SJSA1 (cell line): ENCODE measurements at places on chromosomes 5 and 9. TPM values are rescaled to one million over a fixed set of nuclear protein-coding genes. Genes with fewer than 3 reads are reported as not detected.
A peak's percentile ranks its signal among the peaks of the same experiment; 100 is the strongest.

Gene SMC2
- total RNA-seq: 42.5 and 43.3 TPM in 2 replicates

- H3K27me3 ChIP-seq: no peaks in the 10 kb centered on the region
- H3K4me3 ChIP-seq: no peak overlapping the region
- H3K36me3 ChIP-seq: no peaks in the 10 kb centered on the region
- no peak for DNase-seq
- H3K4me1 ChIP-seq: no peaks in the 10 kb centered on the region
- no peak overlapping the region for H3K27ac ChIP-seq
These were observed 699.0 kb downstream of the MAT2B start for GRCh38 chr5:164204338-164204946.

Gene ITGA1
- 27.4 and 27.5 TPM in 2 replicates for total RNA-seq

DNA sequence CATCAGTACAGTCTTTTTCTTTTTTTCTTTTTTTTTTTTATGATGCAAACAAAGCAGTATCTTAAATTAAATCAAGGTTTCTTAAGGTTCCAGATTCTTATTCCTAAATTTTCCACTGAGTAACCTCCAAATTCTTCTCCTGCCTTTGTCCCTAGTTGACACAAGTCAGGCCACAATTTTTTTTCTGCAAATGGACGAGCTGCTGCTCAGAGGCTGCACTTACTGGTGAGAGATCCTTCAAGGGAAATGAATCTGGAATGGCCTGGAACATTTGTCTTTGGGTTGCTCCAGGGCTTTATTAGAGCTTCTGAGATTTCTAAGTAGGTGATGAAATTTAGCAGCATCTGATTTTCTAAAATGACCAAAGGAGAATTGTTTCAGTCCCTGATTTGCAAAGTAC lies 39.3 kb downstream of the PIK3R1 start:
- H3K27ac ChIP-seq: no peak overlapping the region
- peaks cover 18% of the 10 kb centered on the region for H3K4me1 ChIP-seq
- no peaks in the 10 kb centered on the region for H3K27me3 ChIP-seq
- DNase-seq: no peak
- H3K4me3 ChIP-seq: no peak overlapping the region

Gene TERT
- 4.0 and 5.0 TPM in 2 replicates for total RNA-seq

GRCh38 chr5:139226131-139226530 lies 28.0 kb upstream of the SIL1 start:
- no peaks in the 10 kb centered on the region for H3K4me1 ChIP-seq
- H3K36me3 ChIP-seq: no peaks in the 10 kb centered on the region
- H3K27ac ChIP-seq: no peak overlapping the region
- DNase-seq: no peak

GRCh38 chr9:25353783-25354182 lies 324.5 kb downstream of the TUSC1 start:
- no peaks in the 10 kb centered on the region for H3K4me1 ChIP-seq
- no peaks in the 10 kb centered on the region for H3K36me3 ChIP-seq
- no peaks in the 10 kb centered on the region for H3K27me3 ChIP-seq
- H3K27ac ChIP-seq: no peak overlapping the region
- H3K4me3 ChIP-seq: no peak overlapping the region
- no peak for DNase-seq

GRCh38 chr9:113708821-113709713 lies 167.0 kb upstream of the ZNF618 start:
- no peaks in the 10 kb centered on the region for H3K4me1 ChIP-seq
- H3K4me3 ChIP-seq: no peak overlapping the region
- no peaks in the 10 kb centered on the region for H3K27me3 ChIP-seq

Gene FGF10
- not detected in 2 replicates for total RNA-seq

- DNase-seq: no peak
- no peak overlapping the region for H3K27ac ChIP-seq
- no peaks in the 10 kb centered on the region for H3K4me1 ChIP-seq
- H3K27me3 ChIP-seq: no peaks in the 10 kb centered on the region
These were observed 439.9 kb downstream of the BRINP1 start for GRCh38 chr9:118929287-118929686.

DNA sequence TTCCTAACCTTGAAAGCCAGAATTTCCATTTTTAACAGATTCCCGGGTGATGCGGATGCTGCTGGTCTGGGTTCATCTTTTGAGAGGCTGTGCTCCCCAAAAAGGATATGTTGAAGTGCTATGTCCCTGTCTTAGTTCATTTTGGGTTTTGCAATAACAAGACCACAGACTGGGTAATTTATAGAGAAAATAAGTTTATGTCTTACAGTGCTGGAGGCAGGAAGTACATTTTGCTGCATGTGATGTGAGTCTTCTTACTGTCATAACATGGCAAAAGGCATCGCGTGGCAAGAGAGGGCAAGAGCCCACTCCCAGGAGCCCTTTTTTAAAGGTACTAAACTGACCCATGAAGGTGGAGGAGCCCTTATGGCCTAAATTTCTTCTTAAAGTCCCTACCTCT lies 114.1 kb downstream of the DAPK1 start:
- no peak overlapping the region for H3K4me3 ChIP-seq
- H3K4me1 ChIP-seq: peaks cover 96% of the 10 kb centered on the region
- H3K27me3 ChIP-seq: no peaks in the 10 kb centered on the region
- no peak overlapping the region for H3K27ac ChIP-seq

DNA sequence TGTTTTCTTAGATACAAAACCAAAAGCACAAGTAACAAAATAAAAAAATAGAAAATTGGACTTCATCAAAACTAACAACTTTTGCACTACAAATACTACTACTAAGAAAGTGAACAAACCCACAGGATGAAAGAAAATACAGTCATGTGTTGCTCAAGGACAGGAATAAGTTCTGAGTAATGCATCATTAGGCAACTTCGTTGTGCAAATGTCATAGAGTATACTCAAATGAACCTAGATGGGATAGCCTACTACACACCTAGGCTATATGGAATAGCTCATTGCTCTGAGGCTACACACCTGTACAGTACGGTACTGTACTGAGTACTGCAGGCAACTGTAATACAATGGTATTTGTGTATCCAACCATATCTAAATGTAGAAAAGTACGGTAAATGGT lies 88.3 kb downstream of the RAPGEF1 start:
- peaks cover 6% of the 10 kb centered on the region for H3K4me1 ChIP-seq
- no peak overlapping the region for H3K27ac ChIP-seq
- no peaks in the 10 kb centered on the region for H3K36me3 ChIP-seq
- DNase-seq: no peak
- H3K4me3 ChIP-seq: no peak overlapping the region

- H3K4me1 ChIP-seq: no peaks in the 10 kb centered on the region
- no peak for DNase-seq
- no peaks in the 10 kb centered on the region for H3K36me3 ChIP-seq
- H3K27ac ChIP-seq: no peak overlapping the region
- H3K27me3 ChIP-seq: no peaks in the 10 kb centered on the region
These were observed 1075.0 kb downstream of the CDH9 start for GRCh38 chr5:25963251-25964008.

DNA sequence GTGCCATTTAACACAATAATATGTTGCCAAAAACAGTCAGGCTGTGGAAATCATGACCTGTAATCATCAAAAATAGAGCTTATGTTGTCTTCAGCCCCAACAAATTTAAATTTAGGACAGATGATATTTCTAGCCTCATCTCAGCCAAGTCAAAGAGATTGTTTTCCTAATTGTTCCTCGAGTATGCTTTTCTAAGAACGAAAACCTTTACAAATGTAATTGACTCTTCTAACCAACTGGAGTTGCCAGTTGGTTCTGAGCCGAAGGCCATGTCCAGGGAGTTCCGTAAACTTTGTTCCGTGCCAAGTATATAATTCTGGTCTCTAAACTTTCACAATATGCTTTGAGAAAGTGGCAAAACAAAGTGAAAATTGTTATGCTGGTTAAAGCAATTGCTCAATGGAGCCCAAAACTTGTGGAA lies 160.8 kb downstream of the CEMIP2 start:
- H3K36me3 ChIP-seq: no peaks in the 10 kb centered on the region
- no peak overlapping the region for H3K27ac ChIP-seq
- no peak for DNase-seq
- H3K27me3 ChIP-seq: no peaks in the 10 kb centered on the region
- H3K4me1 ChIP-seq: peaks cover 20% of the 10 kb centered on the region

- H3K27ac ChIP-seq: no peak overlapping the region
- no peaks in the 10 kb centered on the region for H3K36me3 ChIP-seq
- peak; percentile 32 for DNase-seq
- H3K4me3 ChIP-seq: no peak overlapping the region
- H3K4me1 ChIP-seq: no peaks in the 10 kb centered on the region
These were observed 116.5 kb downstream of the PSD2 start for GRCh38 chr5:139912158-139912557.

Gene CDKN2B-AS1
- total RNA-seq: 2.6 and 7.5 TPM in 2 replicates

GRCh38 chr5:84259283-84260045 lies 125.2 kb downstream of the EDIL3 start:
- H3K27ac ChIP-seq: no peak overlapping the region
- H3K4me1 ChIP-seq: peaks cover 5% of the 10 kb centered on the region
- no peaks in the 10 kb centered on the region for H3K27me3 ChIP-seq
- H3K4me3 ChIP-seq: no peak overlapping the region

Gene VPS13A
- total RNA-seq: 5.3 and 9.9 TPM in 2 replicates

Gene CD180
- not detected in 2 replicates for total RNA-seq

DNA sequence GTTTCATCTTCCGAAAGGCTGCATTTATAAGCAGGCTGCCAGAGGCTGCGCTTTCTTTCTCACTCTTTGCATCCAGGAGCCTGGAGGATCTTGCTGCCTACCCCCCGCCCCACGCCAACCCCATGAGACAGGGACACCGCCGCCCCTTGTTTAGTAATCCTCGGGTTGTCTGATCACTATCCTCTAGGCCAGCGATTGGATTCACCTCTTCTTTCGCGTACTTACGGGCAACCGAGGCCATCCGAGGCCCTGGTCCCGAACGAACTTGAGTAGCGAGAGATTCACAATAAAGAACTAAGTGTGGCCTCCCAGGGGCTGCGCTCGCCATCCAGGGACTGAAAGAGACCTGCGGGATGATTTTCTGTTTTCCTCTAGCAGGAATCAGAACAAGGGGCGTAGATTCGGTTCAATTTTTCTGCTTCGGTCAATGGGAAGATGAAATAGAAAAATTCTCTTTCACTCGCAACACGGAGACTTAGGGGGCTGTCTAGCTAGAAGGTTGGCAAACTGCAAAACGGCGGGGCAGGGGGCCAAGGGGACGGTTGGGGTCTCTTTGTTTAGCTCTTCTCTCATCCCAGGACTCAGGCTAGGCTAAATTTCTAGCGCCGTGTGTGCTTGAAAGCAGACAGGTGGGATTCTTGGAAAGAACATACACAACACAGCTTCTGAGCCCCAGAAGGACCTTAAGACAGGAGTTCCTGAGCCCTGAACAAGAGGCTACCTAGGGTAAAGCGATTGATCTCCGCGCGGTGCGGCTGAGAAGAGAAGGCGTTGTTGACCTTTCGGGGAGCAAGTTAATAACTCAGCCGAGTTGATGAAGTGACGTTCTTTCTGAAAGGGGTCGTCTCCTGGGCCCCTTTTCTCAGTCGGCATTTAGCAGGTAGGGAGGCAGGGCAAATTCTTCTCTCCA lies 5.8 kb upstream of the ISL1 start:
- no peak for DNase-seq
- H3K36me3 ChIP-seq: no peaks in the 10 kb centered on the region
- no peak overlapping the region for H3K27ac ChIP-seq
- H3K27me3 ChIP-seq: peaks cover 25% of the 10 kb centered on the region

GRCh38 chr9:83526211-83526610 lies 12.0 kb downstream of the FRMD3 start:
- H3K4me1 ChIP-seq: no peaks in the 10 kb centered on the region
- DNase-seq: no peak
- H3K36me3 ChIP-seq: no peaks in the 10 kb centered on the region

DNA sequence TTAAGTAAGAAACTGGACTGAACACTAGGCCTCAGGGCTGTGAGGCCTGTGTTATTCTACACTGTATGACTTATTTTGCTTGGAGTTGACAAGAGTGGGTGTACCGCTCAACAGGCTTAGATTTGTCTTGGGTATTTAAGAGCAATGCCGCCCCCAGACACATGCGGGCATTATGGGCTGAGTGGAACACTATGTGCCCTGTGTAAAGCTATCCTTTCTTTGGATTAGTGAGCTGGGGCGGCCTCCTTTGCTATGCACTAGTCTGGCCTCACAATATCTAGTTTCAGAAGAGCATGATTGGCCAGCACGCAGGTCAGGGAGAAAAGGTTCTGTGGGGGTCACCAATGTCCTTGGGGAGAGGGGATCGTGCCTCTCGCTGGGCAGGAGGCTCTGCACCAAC lies 206.3 kb upstream of the GDNF start:
- no peak for DNase-seq
- no peaks in the 10 kb centered on the region for H3K4me1 ChIP-seq
- no peak overlapping the region for H3K4me3 ChIP-seq
- H3K27me3 ChIP-seq: no peaks in the 10 kb centered on the region
- no peaks in the 10 kb centered on the region for H3K36me3 ChIP-seq
- no peak overlapping the region for H3K27ac ChIP-seq

- H3K27me3 ChIP-seq: no peaks in the 10 kb centered on the region
- H3K27ac ChIP-seq: no peak overlapping the region
- H3K4me1 ChIP-seq: no peaks in the 10 kb centered on the region
- no peaks in the 10 kb centered on the region for H3K36me3 ChIP-seq
- no peak overlapping the region for H3K4me3 ChIP-seq
These were observed 110.9 kb upstream of the ADAMTSL1 start for GRCh38 chr9:18362901-18363685.

GRCh38 chr9:136765041-136765440 lies 723 bp upstream of the LCN15 start:
- H3K36me3 ChIP-seq: no peaks in the 10 kb centered on the region
- no peaks in the 10 kb centered on the region for H3K4me1 ChIP-seq
- peaks cover 18% of the 10 kb centered on the region; the same call in 1 of the 2 replicates for H3K27me3 ChIP-seq
- no peak overlapping the region for H3K27ac ChIP-seq
- no peak for DNase-seq

GRCh38 chr5:148384380-148384737 lies 601 bp downstream of the FBXO38 start:
- peaks cover 53% of the 10 kb centered on the region for H3K4me1 ChIP-seq
- H3K36me3 ChIP-seq: peaks cover 39% of the 10 kb centered on the region
- no peaks in the 10 kb centered on the region for H3K27me3 ChIP-seq

Gene PKD2L2
- not detected in 2 replicates for total RNA-seq

Gene CBY3
- total RNA-seq: not detected in 2 replicates

- no peak overlapping the region for H3K4me3 ChIP-seq
- H3K27ac ChIP-seq: no peak overlapping the region
- H3K4me1 ChIP-seq: peaks cover 12% of the 10 kb centered on the region
- peaks cover 9% of the 10 kb centered on the region for H3K27me3 ChIP-seq
These were observed 30.6 kb downstream of the NKX2-5 start for GRCh38 chr5:173204185-173204979.

GRCh38 chr5:142283304-142283703 lies 41.5 kb downstream of the SPRY4 start:
- no peak for DNase-seq
- H3K36me3 ChIP-seq: peaks cover 6% of the 10 kb centered on the region
- H3K27ac ChIP-seq: no peak overlapping the region
- no peak overlapping the region for H3K4me3 ChIP-seq
- H3K27me3 ChIP-seq: no peaks in the 10 kb centered on the region
- H3K4me1 ChIP-seq: peaks cover 28% of the 10 kb centered on the region

DNA sequence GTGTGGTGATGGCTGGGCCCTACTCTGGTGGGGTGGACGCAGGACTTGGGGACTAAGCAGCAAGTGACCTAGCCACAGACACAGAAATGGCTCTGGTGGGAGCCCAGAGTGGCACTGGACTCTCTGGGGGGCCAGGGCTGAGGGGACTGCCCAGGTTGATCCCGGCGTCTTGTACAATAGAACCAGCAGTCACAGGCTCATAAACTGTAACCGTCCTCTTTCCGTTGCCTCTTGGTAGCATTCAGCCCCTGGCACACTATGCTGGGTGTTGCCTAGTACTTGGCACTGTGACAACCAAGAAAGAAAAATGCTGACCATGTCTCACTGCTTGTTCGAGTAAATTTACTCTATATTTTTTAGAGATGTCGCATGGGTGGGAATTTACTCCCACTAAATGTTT lies 80.5 kb downstream of the DAB2IP start:
- H3K36me3 ChIP-seq: no peaks in the 10 kb centered on the region
- DNase-seq: no peak
- H3K4me3 ChIP-seq: no peak overlapping the region
